ENCODE measurements at places on chromosomes 13 and 19.
A peak's percentile ranks its signal among the peaks of the same experiment; 100 is the strongest.

GRCh38 chr13:113452942-113453901 is at the start of gene ADPRHL1:
Gene ADPRHL1, minus strand, starts transcription at chr13:113453488. Its CDS starts 51 bp downstream, at chr13:113453437.
- no peak for DNase-seq

DNA sequence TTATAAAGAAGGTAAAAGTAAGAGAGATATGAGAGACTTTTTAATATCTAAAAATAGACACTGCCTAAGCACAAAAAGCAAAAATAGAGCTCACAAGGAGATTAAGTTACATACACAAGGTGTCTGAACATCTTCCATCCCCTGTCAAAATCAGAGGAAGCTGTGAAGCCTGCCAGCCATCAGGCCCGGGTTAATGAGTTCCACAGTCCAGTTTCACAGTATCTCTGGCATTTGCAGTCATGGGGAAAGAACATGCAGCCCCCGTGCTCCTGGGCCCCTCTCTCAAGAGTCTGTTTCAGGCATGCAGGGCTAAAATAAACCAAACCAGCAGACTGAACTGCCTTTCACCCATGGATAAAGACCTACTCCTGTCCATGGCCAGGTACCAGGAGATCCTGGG is 79.2 kb downstream of the TBC1D4 start:
- DNase-seq = no peak

DNA sequence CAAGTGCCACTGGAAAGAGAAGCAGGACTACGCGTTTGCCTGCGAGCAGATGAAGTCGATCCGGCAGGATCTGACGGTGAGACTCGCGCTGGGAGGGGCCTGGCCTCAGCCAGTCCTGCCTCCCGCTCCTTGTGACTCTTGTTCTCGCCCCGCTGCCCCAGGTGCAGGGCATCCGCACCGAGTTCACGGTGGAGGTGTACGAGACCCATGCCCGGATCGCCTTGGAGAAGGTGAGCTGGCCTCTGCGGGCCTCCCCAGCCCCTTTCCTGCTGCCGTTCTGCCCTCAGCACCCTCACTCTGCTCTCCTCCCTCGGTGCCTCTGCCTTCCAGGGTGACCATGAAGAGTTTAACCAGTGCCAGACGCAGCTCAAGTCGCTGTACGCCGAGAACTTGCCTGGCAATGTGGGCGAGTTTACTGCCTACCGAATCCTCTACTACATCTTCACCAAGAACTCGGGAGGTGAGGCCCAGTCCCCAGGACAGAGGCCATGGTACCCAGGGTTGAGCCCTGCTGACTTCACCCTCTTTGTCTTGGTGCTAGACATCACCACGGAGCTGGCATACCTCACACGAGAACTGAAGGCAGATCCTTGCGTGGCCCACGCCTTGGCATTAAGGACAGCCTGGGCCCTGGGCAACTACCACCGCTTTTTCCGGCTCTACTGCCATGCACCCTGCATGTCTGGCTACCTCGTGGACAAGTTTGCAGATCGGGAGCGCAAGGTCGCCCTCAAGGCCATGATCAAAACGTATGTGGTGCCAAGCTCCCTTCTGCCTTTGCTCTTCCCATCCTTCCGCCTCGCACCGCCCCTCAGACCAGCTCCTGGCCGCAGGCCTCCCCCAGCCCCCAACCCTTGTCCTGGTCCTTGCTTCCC is 5.6 kb downstream of the LENG9 start:
- DNase-seq = no peak

- no peak for DNase-seq
Observed at GRCh38 chr19:35942235-35942634, 6.1 kb downstream of the LRFN3 start.

- DNase-seq = no peak
Observed at GRCh38 chr13:66200555-66200954, 1029.6 kb downstream of the PCDH9 start.

- no peak for DNase-seq
Observed at GRCh38 chr19:45601115-45601514, 897 bp downstream of the GPR4 start.

- no peak for DNase-seq
Observed at GRCh38 chr19:19382118-19382517, 23.4 kb upstream of the GATAD2A start.

DNA sequence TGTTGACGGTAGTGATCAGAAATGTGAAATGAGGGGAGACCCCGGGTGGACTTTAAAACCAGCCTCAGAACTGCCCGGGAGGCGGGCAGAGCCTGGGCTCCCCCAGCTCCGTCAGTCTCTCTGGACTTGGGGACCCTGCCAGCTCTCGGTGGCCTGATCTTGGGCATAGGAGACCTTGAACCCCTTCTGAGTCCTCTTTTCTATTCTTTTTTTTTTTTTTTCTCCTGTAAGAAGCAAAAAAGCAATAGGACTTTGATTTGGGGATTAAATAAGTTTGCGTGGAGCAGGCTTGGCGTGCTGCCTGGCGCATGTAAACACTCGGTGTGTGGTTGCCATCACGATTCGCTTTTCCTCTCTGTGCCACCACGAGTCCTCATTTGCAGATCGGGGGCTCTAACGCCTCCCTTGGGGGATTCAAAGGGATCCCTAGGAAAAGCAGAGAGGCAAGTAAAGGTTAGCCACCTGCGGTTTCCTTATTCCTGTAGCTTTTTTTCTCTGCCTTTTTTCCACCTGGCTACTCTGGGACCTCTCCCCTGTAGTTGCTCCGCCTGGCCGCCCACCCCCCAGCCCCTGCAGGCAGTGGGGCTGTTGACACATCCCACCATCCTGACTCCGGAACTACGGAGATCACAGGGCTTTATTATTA is 1.3 kb downstream of the SAFB start:
- DNase-seq = no peak

DNA sequence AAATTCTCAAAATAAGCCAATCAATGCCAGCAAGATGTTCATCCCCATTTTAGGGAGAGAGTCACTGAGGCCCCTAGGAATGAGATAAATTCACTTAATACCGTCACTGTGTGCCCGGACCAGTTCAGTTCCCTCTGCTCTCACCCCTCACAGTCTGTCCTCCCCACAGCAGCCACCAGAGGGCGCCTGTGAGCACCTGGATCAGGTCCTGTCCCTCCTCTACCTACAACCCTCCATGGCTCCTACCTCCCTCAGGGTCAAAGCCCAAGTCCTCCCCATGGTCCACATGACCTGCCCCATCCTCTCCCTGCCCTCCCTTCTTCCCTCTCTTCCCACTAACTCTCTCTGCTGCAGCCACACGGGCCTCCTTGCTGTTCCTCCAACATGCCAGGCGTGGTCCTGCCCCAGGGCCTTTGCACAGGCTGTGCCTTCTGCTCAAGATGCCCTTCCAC is 42.0 kb upstream of the NFIC start:
- peak; percentile 74 for DNase-seq

- DNase-seq = no peak
Observed at GRCh38 chr13:32316501-32316900, 1.2 kb downstream of the BRCA2 start.

- no peak for DNase-seq
Observed at GRCh38 chr19:19721896-19722295, 11.0 kb downstream of the ZNF14 start.

DNA sequence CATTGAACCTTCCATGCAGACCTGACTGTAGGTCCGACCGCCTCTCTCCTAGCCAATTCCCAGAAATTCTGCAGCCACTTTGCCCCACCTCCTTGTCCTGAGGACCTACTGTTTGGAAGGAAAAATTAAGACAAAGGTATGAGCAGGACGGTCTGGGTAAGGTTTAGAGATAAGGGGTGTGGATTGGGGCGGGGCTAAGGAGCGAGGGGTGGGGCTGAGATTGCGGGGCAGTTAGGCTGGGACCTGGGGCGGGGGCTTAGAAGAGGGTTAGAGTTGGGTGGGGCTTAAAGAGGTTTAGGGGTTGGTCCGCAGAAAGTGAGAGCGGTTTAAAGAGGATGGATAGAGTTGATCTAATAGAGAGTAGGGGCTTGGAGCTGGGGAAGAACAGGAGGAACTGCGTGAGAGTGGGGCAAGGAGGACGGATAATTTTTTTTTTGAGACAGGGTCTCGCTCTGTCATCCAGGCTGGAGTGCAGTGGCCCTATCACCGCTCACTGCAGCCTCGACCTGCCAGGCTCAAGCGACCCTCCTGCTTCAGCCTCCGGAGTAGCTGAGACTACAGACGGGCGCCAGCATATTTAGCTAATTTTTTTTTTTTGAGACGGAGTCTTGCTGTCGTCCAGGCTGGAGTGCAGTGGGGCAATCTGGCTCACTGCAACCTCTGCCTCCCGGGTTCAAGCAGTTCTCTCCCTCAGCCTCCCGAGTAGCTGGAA is 1.7 kb upstream of the ZNF865 start:
- DNase-seq = no peak

DNA sequence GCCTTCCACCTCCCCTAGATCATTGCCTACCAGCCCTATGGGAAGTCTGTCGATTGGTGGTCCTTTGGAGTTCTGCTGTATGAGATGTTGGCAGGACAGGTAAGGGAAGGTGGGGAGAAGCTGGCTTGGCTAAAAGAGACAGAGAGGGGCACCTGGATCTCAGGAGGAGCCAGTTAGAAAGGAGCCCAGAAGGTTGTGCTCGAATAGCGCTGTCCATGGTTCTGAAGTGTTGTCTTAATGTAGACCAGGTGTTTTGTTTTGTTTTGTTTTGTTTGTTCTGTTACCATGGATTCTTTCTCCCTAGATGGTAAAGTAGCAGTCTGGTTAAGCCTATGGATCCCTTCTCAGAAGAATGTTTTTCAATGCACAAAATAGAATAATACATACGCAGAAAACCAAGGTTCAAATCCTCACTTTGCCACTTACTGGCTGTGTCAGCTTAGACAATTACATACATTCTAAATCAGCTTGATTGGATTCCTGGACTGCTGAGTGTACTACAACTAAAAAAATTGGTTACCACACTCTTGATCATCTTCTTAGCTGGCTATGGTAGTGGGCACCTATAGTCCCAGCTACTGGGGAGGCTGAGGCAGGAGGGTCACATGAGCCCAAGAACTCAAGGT is 5.9 kb upstream of the CACNG7 start:
- DNase-seq = no peak

DNA sequence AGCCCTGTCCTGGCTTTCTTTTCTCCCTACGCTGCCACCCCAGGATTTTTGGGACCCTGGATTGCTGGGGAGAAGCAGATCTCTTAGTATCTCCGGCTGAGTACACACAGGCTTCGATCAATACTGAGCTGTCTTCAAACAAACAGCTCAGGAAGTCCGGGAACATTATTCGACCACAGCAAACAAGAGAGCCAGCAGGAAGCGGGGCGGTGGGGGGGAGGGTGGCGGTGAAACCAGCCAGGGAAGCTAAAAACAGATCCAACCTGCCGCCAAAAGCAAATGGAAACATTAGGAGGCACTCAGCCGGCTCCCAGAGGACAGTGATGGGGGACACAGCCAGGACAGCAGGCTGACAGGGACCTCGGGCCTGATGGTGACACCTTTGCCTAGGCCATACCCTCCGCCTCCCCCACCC is 12.2 kb upstream of the BCAM start:
- DNase-seq = no peak

DNA sequence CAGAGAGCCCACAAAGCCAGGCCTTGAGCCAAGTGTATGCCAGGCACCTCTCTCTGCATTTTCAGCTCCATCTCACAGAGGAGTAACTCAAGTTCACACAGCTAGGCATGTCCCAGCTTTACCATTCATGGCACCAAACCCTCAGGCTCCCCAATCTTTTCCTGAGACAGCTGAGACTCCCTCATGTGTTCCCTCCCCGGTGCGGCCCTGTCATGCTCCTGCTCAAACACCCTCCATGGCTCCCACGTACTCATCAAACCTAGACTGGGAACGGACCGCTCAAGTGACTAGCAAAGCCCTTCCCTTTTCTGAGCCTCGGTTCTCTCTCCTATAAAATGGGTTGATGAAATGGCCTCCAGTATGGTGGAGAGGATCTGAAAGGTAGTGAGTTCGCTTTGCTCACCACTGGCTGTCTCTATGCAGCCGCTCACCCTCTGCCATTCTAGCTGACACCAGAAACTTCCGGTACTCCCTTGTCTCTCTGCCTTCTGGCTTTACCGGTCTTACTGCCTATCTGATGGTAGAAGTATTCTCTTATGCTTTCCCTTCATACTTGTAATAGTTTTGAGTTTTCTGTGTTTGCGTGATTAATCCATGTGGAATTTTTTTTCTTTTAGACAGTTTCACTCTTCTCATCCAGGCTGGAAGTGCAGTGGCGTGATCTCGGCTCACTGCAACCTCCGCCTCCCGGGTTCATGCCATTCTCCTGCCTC is 7.8 kb upstream of the SLC44A2 start:
- no peak for DNase-seq

- DNase-seq = no peak
Observed at GRCh38 chr13:102017248-102017647, 384.6 kb downstream of the FGF14 start.

DNA sequence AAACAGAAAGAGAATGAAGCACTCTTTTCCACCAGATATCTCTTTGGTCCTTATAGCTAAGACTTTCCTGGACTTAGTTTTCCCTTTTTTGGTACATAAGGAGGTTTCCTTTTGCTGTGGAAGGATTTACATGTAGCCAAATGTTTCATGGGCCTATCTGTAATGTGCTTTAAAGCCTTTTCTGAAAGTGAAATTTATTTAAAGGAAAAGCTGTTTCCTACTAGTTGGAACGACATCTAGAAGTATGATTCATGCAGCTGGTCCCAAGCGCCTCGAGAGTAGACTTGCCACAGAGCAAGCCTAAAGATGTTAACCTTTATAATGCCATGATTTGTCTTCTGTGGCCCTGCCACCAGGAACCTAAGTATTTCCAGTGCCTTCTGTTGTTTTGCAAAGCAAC is 390.3 kb downstream of the DLEU7 start:
- no peak for DNase-seq

DNA sequence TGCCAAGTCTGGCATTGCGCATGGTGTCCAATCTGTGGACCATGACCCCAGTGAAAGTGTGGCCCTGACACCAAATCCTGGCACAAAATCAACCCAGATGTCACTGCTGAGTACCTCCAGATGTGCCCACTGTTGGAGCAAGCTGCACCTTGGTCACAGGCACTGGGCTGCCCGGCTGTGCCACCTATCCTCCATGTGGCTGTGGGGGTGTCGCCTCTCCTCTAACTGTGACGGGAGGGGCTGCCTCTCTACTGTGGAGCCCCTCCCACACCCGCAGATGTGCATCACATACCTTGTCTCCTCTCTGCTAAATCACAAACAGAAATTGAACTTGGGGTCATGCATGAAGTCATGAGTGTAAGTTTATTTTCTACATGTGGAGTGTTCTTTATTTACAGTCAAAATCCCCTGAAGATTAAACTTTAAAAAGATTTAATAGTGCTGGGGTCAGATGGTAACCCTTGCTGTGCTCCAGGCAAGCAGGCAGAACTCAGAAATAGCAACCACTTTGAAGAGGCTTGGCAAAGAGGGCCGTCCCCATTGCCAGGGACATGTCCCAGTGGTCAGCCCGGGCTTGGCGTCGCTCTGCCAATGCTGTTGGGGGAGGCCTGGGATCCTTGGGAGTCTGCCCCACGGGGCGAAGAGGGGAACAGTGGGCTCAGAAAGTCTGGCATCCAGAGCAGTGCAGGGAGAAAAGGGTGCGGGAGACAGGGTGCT is 46.4 kb upstream of the ZNF536 start:
- no peak for DNase-seq
